EL (cell line): ENCODE measurements at places on chromosomes 12 and 14.

- DNase-seq, result peak; percentile 72
These were observed 3.7 kb downstream of the USP44 start for GRCh38 chr12:95547522-95548055.

DNA sequence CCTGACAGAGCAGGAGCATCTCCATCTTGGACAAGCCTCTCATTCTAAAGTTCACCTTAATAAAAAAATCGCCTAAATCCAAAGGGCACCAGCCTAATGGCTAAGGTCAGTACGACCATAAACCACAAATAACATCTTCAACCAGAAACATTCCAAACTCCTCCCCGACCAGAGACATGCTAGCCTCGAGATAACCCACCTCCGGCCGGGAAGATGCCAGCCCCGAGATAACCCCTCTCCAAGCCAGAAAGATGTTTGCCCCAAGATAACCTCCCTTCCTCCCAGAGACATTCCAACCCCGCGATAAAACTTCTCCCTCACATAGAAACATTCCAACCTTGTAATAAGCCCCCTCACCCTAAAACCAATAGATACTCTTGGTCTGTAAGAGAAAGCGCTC, 86.8 kb upstream of the PKP2 start:
- no peak for DNase-seq

GRCh38 chr12:51677284-51677968, 86.4 kb downstream of the SCN8A start:
- no peak for DNase-seq

- DNase-seq, result no peak
These were observed 33.2 kb upstream of the SFSWAP start for GRCh38 chr12:131677699-131678098.

- no peak for DNase-seq
These were observed 564.0 kb downstream of the SLC6A15 start for GRCh38 chr12:84348582-84348981.

- DNase-seq, result no peak
These were observed 385.4 kb downstream of the RMST start for GRCh38 chr12:97848051-97848450.
